Kidney glomerular epithelial cell (primary cell): ENCODE measurements at places on chromosomes 5 and 9.

GRCh38 chr9:37032713-37033112 is 1.4 kb downstream of the PAX5 start:
- no peak for DNase-seq

DNA sequence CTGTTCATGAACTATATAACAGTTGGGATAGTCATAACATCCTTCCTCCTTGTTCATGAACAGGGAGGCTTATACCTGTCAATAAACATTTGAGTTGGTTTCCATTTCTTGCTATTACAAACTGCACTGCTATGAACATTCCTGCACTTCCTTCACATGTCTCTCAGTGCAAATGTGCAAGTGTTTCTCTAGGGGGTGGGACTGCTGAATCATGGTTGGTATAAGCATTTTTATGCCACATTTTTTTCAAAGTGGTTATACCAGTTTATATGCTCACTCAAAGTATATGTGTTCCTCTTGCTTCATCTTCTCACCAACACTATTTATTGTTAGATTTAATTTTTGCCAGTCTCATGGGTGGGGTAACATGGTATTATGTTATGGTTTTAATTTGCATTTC is 25.8 kb upstream of the TPD52L3 start:
- no peak for DNase-seq

DNA sequence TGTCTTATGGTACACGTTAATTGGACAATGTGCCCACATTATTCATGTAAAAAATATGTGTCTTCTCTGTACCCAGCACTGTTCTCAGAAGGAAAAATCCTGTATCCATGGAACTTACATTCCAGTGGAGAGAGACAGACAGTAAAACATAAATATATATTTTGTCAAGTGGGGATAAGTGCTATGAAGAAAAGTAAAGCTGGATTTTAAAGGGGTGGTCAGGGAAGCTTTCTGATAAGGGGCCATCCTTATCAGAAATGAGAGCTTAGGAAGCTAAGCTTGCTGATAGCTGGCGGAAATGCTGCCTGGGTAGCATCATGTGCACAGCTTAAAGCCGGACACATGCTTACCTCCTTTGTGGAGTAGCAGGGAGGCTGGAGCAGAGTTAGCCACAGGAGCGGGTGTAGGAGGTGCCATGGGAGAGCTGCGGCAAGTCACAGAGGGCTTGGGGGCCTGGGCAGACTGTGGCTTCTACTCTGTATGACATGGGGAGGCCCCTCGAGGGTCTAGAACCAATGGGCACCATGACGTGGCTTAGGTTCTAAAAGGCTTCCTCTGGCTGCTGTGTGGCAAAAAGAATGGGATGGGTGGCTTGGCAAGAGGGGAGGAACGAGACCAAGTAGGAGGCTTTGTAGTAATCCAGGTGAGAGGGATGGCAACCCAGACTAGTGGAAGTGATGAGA is 141.7 kb downstream of the FGF1 start:
- no peak for DNase-seq

- DNase-seq = no peak
Observed at GRCh38 chr5:150300496-150301169, 2.1 kb downstream of the ARSI start.

GRCh38 chr9:137460363-137461315 is 1.5 kb upstream of the NSMF start:
- DNase-seq = no peak
